ENCODE measurements at places on chromosomes 12 and 14.

GRCh38 chr12:26633591-26634210, 199.3 kb downstream of the ITPR2 start:
- DNase-seq = peak; percentile 35

- DNase-seq = no peak
Measured at GRCh38 chr14:66359500-66359899, 126.7 kb upstream of the CCDC196 start.

GRCh38 chr14:74038020-74038859, 19.1 kb downstream of the BBOF1 start:
- DNase-seq = peak; percentile 39

DNA sequence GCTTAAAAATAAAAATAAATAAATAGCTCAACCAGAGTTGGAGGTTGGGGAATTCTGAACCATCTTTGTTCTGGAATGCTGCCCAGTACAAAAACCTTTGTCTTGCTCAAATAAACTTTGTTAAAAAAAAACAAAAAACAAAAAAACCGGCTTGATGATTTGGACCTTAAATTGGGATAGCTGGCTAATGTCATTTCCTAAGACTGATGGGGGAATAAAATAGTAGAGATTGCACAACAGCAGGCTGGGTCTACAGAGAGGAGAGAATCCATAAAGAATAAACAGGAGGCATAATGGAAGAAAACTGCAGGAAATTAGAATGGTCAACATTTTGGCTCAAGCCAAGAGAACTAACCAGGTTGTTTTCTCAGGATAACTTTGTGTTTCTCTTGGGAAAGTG, 370.9 kb downstream of the AEBP2 start:
- DNase-seq = no peak

GRCh38 chr12:117331691-117332090, 29.7 kb downstream of the NOS1 start:
- DNase-seq = no peak

DNA sequence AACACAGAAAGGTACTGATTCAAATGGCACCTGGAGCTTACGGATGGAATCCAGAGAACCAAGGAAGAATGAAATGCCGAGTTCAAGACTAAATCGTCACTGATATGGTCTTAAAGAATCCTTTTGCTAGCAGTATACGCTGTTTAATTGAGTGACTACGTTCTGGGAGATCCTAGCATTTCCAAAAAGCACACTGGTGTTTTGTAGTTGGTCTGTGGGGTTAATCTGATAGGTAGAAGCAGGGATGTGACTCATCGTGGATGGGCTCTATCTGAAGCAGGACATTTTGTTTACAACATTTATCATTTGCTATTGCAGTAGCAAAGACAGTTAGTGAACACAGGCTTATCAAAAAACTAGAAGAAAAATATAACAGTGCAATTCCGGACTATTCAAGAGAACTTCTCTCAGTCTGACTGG, 169.2 kb upstream of the HMGA2 start:
- DNase-seq = no peak

DNA sequence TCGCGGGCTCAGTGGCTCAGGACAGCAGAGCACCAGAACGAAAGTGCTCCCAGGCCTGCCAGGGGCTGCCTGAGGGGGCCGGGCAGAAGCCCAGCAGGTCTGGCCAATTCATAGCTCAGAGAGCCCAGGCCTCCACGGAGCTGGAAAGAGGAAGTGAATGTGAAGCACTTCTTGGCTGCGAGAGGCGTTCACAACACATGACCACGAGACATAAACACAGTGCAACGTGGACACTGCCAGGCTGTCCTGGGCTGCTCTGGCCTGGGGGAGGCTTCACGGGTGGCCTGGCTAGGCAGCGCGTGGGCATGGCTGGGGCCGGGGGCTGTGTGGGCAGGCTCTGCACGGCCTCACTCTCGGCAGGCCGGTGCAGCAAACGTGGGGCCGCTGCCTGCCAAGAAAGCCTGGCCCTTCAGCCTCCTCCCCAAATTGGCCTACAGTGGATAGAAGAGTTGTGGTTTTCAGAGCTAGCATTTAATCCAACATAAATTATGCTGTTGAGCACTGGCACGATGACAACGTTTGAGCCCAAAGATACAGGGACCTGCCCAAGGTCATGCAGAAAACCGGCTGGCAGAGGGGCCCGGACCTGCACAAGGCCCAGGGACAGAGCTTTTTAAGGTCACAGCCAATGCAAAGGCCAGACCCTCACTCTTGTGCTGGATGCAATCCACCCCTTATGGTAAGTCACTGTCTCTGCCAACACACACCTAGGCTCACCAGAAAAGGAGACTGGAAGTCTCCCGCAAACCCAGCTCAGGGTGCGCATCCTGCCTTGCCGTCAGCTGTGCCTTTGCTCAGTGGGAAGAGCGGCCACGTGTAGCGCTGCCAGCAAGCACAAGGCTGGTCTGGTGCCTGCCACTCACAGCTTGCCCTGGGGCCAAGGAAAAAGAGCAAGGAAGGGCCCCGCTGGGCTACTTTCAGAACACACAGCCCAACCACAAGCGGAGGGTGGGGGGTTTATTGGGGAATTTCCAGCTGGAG, 8.6 kb downstream of the SLC25A29 start:
- peak; percentile 27 for DNase-seq

DNA sequence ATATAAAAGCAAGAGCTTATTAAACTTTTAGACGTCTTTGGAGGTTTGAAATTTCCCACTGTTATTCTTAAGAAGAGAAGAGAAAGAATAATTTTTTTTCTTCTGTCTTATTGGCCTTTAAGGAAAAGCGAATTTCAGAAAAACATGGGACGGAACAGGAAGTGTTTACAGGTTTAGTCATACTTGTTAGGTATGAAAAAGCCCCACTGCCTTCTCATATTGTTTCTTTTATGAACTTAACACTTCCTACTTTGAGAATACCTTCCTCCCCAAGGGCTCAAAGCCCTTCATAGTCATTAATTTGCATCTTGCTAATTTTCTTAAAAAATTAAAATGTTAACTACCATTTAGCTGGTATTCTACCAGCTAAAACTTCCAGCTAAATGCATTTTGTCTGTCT, 82.0 kb downstream of the ETV6 start:
- DNase-seq = no peak

DNA sequence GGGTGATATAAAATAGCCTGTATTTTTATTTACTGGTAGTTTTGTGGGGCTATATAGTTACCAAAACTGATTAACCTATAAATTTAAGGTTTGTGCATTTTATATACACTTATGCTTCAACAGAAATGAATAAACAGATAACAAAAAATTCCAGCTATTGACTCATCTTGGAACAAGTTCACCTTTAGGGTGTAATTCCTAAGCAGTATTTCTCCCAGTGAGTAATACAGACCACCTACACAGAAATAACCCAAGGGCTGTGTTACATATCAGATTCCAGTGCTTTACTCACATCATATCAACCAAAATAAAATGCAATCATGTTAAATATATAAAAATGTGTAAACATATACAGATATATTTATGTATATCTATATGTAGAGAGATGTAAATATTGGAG, 345.6 kb downstream of the ADAMTS20 start:
- peak; percentile 22 for DNase-seq

GRCh38 chr12:34356233-34356987, 334.1 kb downstream of the ALG10 start:
- no peak for DNase-seq

- DNase-seq = no peak
Measured at GRCh38 chr14:88683119-88683518, 109.6 kb downstream of the EML5 start.

DNA sequence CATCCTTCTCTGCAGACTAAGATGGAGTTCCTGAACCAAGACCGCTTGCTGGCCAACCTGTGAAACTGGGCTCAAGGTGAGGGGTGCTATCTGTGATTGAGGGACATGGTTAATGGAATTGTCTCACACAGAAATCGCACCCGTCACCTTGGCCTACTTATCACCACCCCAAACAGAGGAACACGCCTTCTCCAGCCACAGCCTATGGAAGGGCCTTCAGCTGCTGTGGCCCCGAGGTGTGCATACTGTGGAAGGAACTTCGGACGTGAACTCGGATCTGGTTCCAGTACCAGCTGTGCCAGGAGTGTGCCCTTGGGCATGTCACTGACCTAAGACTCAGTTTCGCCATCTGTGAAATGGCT, 44.4 kb downstream of the EVL start:
- DNase-seq = no peak

DNA sequence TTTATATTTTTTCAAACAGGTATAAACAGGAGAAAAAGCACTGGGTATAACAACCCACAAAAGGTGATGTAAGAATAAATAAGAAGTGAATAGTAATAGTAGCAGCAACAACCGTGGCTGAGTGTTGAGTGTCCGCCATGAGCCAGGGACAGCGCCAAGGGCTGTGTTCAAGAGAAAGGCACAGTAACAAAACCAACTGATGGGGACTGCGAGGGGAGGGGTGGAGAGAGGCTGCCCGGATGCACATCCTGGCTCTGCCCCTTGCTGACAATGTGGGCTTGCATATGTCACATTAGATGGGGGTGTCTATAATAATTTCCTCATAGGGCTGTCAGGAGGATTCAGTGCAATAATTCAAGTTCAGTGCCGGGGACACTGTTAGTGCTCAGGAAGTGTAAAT, 912.4 kb downstream of the VRK1 start:
- DNase-seq = no peak

DNA sequence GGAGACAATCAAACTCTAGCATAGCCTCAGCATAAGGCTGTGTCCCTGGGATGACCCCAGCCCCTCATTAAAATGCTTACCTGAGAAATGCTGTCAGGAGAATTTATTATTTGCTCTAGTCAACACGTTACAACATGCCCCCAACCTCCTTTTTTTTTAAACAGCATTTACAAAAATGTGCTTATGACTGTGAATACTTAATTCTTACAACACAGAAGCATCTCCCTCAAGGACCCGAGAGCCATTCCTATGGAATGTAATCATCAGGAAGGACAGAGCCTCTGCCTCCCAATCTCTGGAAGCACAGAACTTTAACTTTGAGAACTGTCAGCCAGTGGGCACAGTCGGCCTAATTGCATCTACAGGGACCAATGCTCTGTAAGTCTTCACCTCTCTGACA, 136.6 kb upstream of the OVCH1 start:
- no peak for DNase-seq

- no peak for DNase-seq
Measured at GRCh38 chr12:9694241-9694640, 24.7 kb downstream of the CLEC2D start.

DNA sequence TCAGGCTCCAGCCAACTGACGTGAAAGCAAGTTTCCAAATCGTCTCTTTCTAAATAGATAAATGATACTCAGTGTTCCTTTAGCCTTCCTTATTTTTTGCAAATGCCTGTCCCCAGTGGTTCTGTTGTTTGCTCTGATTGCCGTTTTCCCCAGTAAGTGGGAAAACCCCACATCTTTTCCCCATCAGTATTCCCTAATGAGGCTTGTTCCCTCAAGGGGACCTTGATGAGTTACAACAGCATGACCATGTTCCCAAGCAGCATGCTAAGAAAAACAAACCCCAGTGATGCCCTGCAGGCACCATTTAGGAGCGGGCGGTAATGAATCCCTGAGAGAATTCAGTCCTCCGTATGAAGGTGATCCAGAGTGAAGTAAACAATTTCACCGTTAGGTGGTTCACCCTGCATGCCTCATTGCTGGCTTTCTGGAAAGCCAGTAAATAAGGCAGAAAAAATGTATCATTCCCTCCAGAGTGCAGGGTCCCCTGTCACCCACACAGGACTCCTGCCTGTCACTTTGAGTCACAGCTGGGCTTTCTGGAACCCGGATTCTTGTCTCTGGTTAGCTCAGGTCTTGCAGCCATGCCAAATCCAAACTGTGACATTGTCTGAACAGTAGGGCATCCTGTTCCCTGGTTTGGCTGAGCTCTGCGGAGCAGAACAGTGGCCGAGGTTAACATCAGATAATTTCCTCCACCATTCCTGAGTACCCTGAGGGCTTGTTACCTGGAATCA, 222.6 kb downstream of the RGS6 start:
- no peak for DNase-seq

DNA sequence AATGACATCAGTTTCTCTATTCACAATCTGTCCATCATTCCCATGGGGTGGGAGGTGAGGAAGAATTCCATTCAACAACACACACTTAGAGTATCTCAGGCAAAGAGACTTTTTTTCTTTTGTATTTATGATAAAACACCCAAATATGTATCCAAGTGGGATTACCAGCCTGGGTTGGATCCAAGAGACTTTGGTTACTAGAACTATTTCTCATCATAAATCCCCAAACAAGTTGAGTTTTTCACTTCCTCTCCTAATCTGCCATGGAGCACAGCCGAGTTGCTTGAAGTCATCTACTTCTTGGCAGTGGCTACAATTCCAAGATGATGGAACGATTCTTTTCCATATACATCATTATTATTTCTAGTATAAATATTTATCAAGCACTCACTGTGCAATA, 209.2 kb upstream of the HMGA2 start:
- DNase-seq = peak; percentile 74

DNA sequence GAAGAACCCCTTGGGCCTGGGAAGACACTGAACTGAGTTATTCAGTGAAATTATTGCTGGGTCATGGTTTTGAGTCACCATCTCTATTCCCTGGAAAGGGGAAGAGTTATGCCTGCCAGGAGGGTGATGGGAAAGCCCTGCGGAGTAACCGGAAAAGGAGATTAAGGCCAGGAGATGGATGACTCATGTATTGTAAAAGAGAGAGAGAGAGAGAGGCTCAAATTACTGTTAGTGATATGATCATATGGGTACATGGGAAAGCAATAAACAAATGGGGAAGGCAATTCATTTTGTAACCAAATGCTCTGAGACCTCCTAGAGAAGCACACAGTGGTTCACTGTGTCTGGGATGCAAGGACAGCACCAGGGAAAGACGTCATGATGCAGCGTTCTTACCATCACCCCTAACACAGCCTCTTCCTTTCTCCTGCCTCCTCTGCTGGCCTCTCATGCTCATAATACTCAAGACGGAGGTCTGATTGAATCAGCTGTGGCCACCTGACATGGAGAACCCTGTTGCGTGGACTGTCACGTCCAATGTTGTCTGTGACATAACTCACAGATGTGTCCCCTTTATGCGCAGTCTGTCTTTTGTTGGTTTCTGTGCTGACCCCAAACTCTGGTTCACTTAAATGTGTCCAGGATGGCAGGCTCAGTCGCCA, 243.7 kb downstream of the TMEM132D start:
- DNase-seq = peak; percentile 51

- no peak for DNase-seq
Measured at GRCh38 chr14:68922886-68923285, 56.2 kb downstream of the ACTN1 start.

DNA sequence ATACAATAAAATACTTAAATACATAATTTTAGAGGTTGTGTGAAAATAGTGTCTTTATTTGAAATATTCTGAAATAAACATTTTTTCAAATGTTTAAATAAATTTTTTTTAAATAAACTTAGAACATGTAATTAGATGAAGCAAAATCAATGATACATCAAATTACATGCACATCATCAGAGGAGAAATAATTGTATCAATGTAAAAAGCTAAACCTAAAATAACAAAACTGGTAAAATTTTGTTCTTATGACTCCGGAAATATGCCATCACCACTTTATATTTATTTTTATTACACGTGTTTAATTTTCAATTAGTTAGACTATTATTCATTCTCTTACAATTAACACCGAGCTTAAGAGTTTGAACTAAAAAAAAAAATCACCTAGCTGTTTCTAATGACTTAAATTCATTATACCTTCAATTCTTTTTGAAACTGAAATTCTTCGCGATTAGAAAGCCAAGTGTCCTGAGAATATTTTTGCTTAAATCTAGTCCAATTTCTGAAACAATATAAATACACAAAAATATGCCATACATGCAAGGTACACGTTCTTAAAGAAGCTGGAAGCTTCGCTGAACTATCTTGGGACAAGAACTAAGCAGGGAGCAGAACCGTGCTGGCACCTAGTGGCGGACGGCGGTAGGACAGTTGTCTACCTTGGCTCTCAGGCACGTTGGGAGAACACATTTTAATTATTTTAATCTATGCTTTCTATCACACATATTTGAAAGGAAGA, 230.5 kb downstream of the SLC25A21 start:
- peak; percentile 74 for DNase-seq
